ENCODE measurements at places on chromosomes 4 and X.

DNA sequence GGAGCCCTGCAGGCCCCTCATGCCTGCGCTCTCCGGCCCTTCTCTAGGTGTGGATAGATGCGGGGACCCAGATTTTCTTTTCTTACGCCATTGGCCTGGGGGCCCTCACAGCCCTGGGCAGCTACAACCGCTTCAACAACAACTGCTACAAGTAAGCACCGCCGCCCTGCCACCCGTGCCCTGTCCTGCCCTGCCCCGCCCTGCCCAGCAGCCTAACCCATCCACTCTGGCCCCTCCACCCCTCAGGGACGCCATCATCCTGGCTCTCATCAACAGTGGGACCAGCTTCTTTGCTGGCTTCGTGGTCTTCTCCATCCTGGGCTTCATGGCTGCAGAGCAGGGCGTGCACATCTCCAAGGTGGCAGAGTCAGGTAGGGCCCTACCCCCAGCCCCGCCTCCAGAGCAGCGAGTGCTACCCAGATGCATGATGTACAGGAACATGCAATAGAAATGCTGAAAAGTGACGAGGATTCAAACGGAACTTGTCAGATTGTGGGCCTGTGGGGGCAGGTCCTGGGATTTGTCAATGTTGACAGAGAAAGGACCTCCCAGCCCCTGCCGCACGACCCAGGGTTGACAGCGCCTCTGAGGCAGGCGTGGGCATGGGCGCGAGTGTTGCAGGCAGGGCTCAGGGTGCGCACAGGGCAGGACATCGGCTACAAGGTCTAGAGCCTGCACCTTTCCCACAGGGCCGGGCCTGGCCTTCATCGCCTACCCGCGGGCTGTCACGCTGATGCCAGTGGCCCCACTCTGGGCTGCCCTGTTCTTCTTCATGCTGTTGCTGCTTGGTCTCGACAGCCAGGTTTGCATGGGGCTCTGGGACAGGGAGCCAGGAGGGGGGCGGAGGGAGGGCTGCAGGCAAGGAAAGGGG, 5.7 kb downstream of the SLC6A8 start:
- DNase-seq, result no peak
- H3K36me3 ChIP-seq, result peaks cover 6% of the 10 kb centered on the region

- H3K27ac ChIP-seq, result no peak overlapping the region
- H3K36me3 ChIP-seq, result no peaks in the 10 kb centered on the region
- no peaks in the 10 kb centered on the region for H3K4me1 ChIP-seq
- no peak overlapping the region for H3K4me3 ChIP-seq
- peak; percentile 5 for DNase-seq
Measured at GRCh38 chrX:46376246-46376885, 168.9 kb downstream of the ZNF674 start.

- H3K27ac ChIP-seq, result no peak overlapping the region
- H3K4me1 ChIP-seq, result no peaks in the 10 kb centered on the region
- H3K4me3 ChIP-seq, result no peak overlapping the region
Measured at GRCh38 chr4:26993539-26993938, 132.9 kb downstream of the STIM2 start.

DNA sequence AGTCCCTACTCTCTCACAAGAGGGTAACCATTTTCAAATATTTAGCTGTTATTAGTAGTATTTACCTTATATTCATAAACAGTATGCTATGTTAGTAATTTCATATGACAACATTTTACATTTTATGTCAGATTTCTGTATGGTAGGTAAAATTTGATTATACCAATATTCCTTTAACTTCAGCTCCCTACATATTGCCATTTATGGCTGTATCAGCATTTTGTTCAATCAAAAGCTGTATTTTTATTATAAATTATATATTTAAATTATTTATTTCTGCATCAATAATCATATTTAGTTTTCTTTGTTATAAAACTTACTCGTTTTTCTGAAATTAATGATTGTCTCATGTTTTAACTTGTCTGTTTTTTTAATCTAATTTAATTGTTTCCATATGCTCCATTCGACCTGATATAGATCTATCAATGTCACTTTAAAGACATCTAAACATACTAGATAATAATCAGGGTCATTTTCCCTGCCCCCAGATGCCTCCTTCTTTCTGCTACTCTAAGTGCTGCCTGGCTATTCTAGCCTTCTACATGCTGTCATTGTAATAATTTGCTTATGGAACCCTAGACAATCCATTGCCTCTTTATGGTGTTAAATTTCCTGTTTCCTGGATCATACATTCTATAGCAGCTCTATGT, 1976.7 kb upstream of the ADGRL3 start:
- no peak overlapping the region for H3K27ac ChIP-seq
- H3K36me3 ChIP-seq, result no peaks in the 10 kb centered on the region
- DNase-seq, result no peak
- H3K4me1 ChIP-seq, result no peaks in the 10 kb centered on the region
- H3K27me3 ChIP-seq, result no peaks in the 10 kb centered on the region

- H3K36me3 ChIP-seq, result no peaks in the 10 kb centered on the region
- H3K4me1 ChIP-seq, result no peaks in the 10 kb centered on the region
- no peak overlapping the region for H3K4me3 ChIP-seq
- H3K27ac ChIP-seq, result no peak overlapping the region
- no peak for DNase-seq
Measured at GRCh38 chrX:100363896-100364295, 46.2 kb downstream of the PCDH19 start.

- no peaks in the 10 kb centered on the region for H3K27me3 ChIP-seq
- no peak overlapping the region for H3K27ac ChIP-seq
- H3K36me3 ChIP-seq, result no peaks in the 10 kb centered on the region
- H3K4me1 ChIP-seq, result no peaks in the 10 kb centered on the region
- no peak overlapping the region for H3K4me3 ChIP-seq
Measured at GRCh38 chr4:650951-651883, 22.9 kb downstream of the ATP5ME start.

GRCh38 chrX:97402333-97402732, 518.6 kb downstream of the RPA4 start:
- no peaks in the 10 kb centered on the region for H3K36me3 ChIP-seq
- H3K27ac ChIP-seq, result no peak overlapping the region
- H3K27me3 ChIP-seq, result no peaks in the 10 kb centered on the region
- DNase-seq, result no peak

- DNase-seq, result no peak
- no peak overlapping the region for H3K27ac ChIP-seq
- no peaks in the 10 kb centered on the region for H3K4me1 ChIP-seq
- H3K27me3 ChIP-seq, result no peaks in the 10 kb centered on the region
- no peak overlapping the region for H3K4me3 ChIP-seq
Measured at GRCh38 chr4:62402088-62402806, 1202.1 kb downstream of the ADGRL3 start.

GRCh38 chr4:69056921-69057550, 39.2 kb upstream of the UGT2B7 start:
- DNase-seq, result no peak
- no peaks in the 10 kb centered on the region for H3K36me3 ChIP-seq
- no peaks in the 10 kb centered on the region for H3K4me1 ChIP-seq
- no peak overlapping the region for H3K4me3 ChIP-seq

DNA sequence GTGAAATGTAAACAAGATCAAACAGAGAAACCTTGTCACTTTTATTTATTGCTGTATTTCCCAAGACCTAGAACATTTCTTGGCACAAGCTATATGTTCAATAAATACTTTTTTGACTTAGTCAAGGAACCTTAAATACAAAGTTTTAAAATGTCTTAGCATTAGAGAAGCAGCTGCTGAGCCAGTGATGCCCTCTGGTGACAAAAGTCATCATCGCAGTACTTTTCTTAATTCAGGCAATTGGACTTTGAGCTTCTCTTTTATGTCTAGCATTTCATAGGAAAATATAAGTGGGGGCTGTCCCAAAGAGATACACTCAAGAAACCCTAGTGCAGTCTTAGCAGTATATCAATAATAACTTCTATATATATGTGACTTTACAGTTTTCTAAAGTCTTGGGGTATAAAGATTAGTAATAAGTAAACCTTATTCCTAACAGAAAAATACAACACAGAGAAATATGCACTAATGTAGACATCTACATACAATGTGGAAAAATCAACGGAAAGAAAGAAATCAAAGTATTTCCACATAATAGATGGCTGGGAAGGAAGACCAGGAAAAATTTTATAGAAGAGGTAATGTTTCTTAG, 118.4 kb downstream of the DTHD1 start:
- H3K4me3 ChIP-seq, result no peak overlapping the region
- DNase-seq, result peak; percentile 62
- H3K36me3 ChIP-seq, result no peaks in the 10 kb centered on the region
- H3K4me1 ChIP-seq, result no peaks in the 10 kb centered on the region
- no peaks in the 10 kb centered on the region for H3K27me3 ChIP-seq

- no peaks in the 10 kb centered on the region for H3K27me3 ChIP-seq
- no peak overlapping the region for H3K4me3 ChIP-seq
- no peaks in the 10 kb centered on the region for H3K36me3 ChIP-seq
- H3K4me1 ChIP-seq, result no peaks in the 10 kb centered on the region
Measured at GRCh38 chr4:168139336-168139735, 47.0 kb downstream of the ANXA10 start.

All from thymus (tissue), 14 donors.